Activated T-helper 1 cell treated with anti-CD3 and anti-CD28 coated beads, Interleukin-2, amount 50 U/mL, for 16 hours (primary cell): ENCODE measurements at places on chromosomes 4 and X.

- DNase-seq = no peak
Measured at GRCh38 chrX:15465347-15465746, 27.8 kb downstream of the PIR start.

- DNase-seq = no peak
Measured at GRCh38 chr4:82038936-82039335, 334.9 kb downstream of the HNRNPD start.

- DNase-seq = no peak
Measured at GRCh38 chr4:25813448-25814106, 49.2 kb downstream of the SEL1L3 start.

- no peak for DNase-seq
Measured at GRCh38 chr4:11735651-11736050, 307.0 kb upstream of the HS3ST1 start.

DNA sequence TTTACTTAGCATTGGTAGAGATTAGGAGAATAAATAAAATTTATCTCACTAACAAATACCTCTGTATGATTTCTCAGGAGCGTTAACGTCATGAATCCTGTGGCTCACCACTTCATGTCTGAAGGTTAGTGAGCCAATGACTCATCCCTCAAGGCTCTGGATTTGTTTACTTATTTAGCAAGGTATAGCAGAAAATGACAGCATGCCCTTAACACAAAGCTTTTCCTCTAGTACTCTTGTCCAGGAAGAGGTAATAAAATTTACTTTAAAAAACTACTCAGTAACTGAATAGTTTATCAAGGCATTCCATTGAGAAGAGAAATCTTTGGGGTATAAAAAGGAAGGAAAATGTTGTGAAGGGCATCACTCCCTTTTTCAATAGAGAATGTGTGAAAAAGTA is 823.8 kb downstream of the CCSER1 start:
- no peak for DNase-seq

DNA sequence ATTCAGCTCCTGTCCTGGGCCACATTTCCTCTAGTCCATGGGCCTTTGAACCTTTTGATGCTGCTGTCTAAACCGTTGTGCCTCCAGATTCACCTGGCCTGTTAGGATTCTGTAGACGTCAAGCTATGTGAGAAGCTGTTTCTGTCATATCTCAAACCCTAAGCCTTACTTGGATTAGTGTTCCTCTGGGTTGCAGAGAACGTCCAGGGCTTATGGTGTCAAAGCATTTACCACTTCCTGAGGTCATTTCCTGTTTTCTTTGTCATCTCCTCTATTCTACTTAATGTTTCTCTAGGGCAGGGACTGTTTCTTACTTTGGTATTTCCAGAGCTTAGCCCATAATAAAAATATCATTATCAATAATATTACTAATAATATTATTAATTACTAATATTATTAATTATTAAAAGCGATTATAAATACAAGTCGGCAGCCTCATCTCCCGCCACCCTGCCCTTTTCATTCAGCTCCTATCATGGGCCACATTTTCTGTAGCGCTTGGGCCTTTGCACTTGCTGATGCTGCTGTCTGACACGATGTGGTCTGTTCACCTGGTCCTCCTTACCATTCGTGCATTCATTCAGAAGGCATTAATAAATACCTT is 19.1 kb downstream of the PRIMPOL start:
- no peak for DNase-seq

GRCh38 chr4:161525121-161525520 is 638.7 kb downstream of the FSTL5 start:
- no peak for DNase-seq

DNA sequence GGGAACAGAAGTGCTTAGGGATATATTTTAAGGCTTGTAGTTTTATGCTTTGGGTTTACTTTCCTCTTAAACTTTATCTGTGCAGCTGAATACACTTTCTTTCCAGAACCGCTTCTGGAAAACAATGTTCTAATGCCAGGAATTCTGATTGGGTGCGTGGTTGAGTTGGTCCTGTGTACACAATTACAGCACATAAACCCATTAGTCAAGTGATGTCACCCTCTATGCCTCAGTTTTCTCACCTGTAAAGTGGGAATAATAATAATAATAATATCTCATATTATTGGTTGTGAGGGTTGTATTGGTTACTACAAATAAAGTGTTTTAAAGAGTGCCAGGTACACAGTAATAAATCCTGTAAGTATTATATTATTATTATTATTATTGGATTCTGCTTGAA is 129.2 kb downstream of the MID1IP1 start:
- no peak for DNase-seq

GRCh38 chr4:2472187-2472586 is 3.3 kb downstream of the RNF4 start:
- no peak for DNase-seq

DNA sequence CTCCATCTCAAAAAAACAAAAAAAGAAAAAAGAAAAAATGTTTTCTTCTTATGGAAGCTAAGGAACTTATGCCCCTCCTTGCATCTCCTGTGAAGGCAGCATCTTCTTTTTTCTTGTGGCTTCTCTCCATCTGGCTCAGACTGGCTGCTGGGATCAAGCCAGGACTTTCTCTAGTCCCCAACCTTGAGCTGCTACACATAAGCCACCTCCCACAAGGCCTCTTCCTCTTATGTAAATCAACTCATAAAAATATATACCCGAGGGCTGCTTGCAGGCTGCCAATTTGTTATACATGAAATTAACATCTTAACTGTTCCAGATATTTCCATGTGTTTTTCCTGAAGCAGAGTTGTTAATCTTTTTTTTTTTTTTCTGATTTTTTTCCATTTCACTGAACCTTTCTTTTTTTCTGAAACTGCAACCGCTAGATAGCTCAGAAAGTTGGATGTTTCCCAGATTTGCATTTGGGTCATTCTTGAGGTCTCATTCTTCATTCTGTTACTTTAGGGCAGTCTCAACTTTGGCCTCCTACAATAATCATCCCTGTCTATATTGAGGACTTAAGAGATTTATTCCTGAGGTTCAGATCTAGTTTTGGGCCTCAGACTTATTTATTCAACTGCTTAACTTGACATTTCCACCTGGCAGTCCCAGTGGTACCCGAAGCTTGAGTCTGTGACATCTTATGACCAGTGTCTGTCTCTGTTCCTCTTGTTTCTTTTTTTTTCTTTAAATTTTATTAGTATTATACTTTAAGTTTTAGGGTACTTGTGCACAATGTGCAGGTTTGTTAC is 10.3 kb downstream of the SNX25 start:
- DNase-seq = no peak

DNA sequence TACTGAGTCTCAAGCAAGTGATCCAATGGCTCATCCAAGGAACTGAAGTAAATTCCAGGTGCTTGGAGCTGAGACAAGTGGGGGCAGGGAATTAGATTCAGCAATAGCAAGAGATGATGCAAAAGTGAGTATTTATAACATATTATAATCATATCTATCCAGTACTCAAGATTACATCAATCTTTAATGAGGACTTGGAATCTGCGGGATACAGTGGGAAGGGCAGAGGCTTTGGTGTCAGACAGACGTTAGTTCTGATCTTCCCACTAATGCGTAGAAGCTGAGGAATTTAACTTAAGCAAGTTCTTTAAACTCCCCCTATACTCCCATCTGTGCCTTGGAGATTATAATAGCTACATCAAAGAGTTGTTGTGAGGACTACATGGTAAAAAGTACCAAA is 143.4 kb upstream of the NWD2 start:
- no peak for DNase-seq

- no peak for DNase-seq
Measured at GRCh38 chr4:76733068-76733771, 164.7 kb downstream of the SOWAHB start.

DNA sequence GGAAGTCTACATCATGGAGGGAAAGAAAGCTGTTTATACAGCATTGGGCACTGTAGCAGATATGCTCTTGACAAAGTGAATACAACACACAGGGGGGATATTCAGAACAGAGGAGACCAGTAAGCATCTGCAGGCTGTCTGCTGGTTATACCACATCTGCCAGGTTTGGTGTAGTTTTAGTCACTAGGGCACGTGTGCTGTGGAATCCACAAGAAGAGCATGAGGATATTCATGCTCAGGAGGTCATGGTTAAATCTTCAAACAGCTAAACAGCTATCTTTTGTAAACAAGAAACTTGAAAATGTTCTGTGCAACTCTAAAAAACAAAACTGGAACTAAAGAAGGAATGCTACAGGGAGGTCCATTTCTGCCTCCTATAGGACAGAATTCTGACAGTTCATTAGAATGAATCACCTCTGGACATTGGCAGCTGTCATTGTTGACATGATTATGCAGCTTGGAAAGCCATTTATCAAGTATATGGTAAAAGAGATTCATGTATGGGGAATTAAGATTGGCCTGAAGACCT is 175.8 kb downstream of the RCHY1 start:
- DNase-seq = no peak

GRCh38 chrX:110415440-110416170 is 57.0 kb downstream of the RTL9 start:
- DNase-seq = no peak

DNA sequence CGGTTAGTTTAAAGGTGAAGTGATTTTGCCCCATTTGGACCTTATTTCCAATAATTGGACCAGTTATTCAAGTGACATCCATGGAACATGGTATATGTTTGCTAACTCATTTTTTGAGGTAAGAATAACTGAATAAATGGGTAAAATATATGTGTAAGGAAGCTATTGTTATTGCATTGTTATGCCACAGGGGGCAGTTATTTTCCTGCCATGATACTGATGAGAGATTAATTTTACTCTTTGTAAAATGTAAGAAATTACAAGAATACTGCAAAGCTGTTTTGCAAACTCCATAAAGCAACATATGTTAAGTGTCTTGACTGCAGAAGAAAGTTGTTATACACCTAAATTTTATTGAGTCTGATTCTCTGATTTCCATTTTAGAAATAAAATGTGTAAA is 114.0 kb downstream of the IL1RAPL1 start:
- DNase-seq = no peak

DNA sequence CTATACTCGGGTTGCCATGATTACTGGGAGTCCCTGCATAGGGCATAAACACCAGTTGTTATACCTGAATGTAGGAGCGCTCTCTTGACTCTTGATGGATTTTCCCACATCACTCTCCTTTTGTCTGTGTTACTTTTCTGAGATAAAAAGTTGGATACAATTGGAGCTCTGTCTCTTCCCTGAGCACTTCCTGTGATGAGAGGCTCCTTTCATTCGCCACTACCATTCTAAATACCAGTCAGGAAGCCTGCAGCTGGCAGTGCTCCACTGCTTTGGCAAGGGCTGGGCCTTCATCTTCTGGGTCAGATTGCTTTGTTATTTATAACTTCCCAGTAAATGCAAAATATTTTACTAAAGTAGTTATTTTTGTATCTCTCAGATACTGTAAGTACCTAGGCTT is 13.9 kb downstream of the TCEANC start:
- no peak for DNase-seq

GRCh38 chr4:74334636-74335035 is 26.4 kb downstream of the EPGN start:
- no peak for DNase-seq

DNA sequence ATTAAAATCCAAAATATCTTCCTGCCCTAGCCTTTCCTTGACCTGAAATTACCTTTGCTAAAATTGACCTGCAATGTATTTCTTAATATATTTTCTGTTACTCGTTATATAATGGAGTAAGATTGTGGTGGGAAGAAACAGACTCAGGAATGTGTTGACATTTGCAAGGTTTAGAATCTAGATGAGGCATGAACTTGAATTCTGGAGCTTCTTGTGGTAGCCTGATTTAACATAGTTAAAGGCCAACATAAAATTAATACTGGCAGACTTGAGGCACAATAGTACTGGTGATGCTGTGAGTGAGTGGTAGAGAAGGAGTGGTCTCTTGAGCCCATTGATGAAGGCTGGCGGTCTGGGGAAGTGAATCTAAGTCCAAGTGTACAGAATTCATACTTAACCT is 197.9 kb upstream of the SPRY1 start:
- no peak for DNase-seq

DNA sequence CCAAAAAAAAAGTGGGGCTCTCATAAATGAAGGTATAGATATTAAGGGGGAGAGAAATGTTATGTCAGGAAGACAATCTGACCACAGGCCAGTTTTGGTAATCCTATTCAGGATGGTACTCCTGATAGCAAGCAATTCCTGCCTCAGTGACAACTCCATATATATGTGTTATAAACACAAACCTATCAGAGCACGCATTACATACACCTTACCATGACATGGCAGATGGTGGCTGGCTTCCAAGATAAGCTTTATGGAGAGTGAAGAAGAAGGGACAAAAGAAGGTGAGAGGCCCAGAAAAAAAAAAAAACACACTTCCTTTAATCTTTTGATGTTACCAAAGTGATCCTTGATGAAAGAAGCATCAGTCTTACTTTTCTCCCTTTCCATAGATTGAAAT is 29.5 kb upstream of the KDR start:
- DNase-seq = no peak

DNA sequence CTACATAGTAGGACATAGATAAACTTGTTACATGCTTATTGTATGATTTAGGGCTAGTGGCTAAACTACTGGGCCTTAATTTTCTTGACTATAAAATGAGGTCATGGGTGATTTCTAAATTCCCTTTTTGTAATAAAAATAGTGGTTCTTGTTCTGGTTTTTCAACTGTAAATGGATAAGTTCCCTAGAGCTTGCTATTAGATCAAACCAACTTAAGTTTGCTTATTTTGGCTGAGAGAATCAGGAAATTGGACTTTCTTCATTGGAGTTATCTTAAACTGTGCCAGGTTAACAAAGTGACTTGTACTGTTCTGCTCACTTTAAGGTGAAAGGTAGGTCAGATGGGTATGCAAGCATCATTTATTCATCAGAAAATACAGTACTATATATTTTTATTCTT is 78.3 kb downstream of the PDLIM5 start:
- DNase-seq = no peak

GRCh38 chr4:70623323-70623722 is 5.2 kb upstream of the ENAM start:
- DNase-seq = no peak

- DNase-seq = no peak
Measured at GRCh38 chrX:37380924-37381323, 31.8 kb downstream of the PRRG1 start.

DNA sequence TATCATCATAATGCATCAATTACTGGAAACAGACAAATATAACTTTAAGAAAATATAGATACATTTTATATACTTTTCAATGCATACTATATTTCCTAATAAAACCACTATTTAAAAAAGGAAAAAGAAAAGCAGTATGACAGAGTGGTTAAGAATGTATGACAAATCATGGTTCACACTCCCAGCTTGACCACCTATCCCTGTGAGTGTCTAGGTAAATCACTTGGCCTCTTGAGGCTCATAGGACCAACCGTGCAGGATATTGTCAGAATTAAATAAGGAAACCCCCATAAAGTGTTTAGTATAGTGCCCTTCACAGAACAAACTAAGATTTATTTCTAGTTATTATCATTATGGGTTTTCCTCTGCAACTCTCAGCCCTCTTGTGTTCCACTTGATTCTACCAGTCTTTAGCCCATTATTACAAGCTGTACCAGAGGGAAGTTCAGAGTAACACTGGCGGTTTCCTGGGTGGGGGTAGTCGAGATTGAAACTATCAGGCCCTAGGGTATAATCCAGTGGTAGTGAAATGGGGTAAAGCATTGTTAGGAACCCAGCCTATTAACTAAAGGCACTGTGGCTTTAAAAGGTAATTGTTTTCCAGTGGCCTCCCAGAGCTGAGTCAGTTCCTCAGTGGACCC is 55.5 kb upstream of the PAK3 start:
- no peak for DNase-seq
